Activated effector memory CD4-positive, alpha-beta T cell treated with Interleukin-2 at 50 U/mL for 16 hours (primary cell): ENCODE measurements at places on chromosomes 6 and 20.

DNA sequence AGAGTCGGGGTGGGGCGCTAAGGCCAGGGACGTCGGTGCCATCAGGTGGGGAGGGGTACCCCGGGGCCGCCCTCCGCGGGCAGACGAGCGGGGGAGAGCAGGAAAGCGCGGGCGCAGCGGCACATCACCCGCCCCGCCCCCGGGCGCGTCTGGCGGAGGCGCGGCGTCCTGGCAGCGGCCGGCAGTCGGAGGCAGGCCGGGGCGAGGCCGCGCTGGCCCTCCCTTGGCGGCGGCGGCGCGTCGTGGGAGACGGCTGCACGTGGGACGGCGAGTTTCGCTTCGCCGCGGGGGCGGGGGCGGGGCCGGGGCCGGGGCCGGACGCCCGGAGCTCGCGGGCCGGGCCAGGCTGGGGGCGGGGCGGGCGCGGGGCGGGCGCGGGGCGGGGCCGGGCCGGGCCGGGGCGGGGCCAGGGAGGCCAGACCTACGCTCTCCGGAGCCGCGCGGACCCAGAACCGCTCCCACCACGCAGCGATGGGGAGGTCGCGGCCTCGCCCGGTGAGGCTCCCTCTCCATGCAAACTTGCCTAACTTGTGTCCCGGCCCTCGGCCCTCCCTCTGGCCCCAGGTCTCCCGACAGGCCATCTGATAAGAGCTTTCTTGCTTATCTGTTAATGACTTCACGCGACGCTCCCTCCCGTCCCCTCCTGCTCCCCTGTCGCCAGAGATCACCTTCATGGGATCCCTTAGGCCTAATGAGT lies 12.5 kb downstream of the ITPR3 start:
- DNase-seq, result peak; percentile 51

GRCh38 chr6:169131390-169131789 lies 122.3 kb downstream of the THBS2 start:
- no peak for DNase-seq

GRCh38 chr20:8404912-8405635 lies 273.0 kb downstream of the PLCB1 start:
- no peak for DNase-seq

- no peak for DNase-seq
Measured at GRCh38 chr6:130758813-130759212, 68.4 kb upstream of the SMLR1 start.

DNA sequence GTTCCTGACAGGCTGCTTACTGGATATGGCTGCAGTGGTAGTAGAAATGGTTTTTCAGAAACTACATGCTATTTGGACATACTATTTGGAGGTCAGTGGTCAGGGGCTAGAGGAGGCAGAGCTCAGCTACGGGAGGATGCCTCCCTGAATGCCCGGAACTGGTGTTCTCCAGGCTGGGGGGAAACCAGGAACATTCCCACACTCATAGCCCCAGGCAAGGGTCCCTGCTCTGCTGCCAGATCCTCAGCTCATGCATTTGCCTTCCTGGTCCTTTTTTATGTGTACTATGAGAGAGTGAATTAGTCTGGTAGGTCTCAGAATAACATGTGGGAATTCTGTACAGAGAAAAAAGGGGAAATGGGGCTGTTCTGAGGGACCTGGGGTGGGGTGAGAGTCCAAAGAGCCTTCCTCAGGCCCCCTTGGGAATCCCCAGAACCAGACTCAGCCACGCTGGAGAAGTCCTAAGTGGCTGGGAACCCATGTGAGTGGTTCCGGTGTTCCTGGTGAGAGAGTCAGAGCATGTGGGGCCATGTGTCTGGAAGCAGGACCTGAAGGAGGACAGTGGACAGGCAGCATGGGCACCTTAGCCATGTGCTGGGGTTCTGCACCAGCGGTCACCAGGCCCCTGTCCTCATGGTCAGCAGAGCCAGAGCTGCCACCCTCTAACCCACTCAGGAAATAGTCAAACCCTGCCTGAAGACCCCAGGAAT lies 58.0 kb upstream of the MYL9 start:
- DNase-seq, result no peak

- no peak for DNase-seq
Measured at GRCh38 chr6:4225161-4225872, 89.9 kb upstream of the ECI2 start.

GRCh38 chr20:51305316-51306052 lies 237.0 kb downstream of the NFATC2 start:
- DNase-seq, result no peak

- DNase-seq, result no peak
Measured at GRCh38 chr6:108916026-108916686, 67.9 kb downstream of the ARMC2 start.

DNA sequence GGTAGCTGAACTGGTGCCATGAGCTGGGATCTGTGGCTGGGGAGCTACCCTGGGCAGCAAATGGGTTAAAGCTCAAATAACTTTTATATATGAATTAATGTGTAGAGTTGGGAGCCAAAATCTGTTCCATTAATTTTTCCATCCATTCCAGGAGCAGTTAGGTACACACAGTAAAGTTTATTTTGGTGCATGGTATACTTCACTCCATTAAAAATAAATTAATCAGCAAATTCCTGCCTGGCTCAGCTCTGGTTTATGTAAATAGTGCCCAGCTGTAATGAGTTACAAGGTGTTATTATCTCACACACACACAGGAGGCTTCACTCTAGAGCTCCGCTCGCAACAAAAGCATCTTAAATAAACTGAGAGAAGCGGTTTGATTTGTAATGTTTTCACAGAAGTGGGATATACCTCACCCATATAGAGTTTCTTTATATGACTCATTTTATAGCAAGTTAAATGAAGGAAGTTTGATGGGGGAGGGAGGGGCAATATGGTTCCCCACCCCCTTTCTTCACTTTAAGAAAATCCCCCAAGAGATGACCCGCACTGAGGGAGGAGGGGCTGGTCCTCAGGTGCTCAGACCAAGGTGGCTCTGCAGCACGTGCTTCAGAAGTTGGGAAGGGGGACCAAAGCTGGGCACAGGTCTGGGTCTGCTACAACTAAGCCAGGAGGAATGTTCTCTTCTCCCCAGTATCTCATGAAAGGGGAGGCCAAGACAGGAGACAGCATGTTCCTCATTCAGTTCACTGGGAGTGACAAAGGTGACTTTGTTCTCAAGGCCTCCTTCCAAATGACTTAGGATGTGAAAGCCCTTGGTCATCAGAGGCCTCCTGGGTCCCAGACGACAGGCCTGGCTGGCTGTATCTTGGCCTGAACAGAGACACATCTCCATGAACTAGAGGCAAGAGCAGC lies 10.5 kb upstream of the FAM83C start:
- no peak for DNase-seq

DNA sequence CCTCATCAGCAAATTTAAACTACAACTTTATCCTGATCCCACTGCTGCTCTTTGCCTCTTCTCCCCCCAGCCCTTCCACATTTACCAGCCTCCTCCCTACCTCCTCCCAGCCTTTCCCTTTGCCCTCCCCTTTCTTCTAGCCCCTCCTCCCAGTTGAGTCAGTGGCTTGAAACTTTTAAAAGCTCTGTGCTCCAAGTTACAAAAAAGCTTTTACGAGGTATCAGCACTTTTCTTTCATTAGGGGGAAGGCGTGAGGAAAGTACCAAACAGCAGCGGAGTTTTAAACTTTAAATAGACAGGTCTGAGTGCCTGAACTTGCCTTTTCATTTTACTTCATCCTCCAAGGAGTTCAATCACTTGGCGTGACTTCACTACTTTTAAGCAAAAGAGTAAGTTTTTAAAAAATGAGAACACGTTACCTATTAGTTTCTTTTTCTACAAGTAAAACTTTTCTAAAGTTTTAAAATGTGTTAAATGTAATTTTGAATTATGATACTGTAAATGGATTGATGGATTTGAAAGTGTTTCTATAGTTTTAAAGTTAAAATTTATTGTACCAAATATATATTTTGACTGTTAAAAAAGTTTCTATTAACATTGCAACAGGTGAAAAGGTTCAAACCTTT lies at the start of gene GJA1:
Gene GJA1 (plus strand): TSS at position 203 of the 626 bp plus-strand sequence. CDS start 11,202 bp downstream, outside the sequence.
- no peak for DNase-seq
